ENCODE measurements at places on chromosomes 4 and X. TPM values are rescaled to one million over a fixed set of nuclear protein-coding genes. Genes with fewer than 3 reads are reported as not detected.
A peak's percentile ranks its signal among the peaks of the same experiment; 100 is the strongest.

SASH3 gene
- 6.3 TPM for total RNA-seq

KLHL13 gene
- total RNA-seq = 4.3 TPM

GRCh38 chrX:107454302-107454701 lies 4.8 kb downstream of the FRMPD3 start:
- H3K27ac ChIP-seq = no peak overlapping the region
- DNase-seq = no peak
- peaks cover 48% of the 10 kb centered on the region for H3K27me3 ChIP-seq
- H3K36me3 ChIP-seq = no peaks in the 10 kb centered on the region

DNA sequence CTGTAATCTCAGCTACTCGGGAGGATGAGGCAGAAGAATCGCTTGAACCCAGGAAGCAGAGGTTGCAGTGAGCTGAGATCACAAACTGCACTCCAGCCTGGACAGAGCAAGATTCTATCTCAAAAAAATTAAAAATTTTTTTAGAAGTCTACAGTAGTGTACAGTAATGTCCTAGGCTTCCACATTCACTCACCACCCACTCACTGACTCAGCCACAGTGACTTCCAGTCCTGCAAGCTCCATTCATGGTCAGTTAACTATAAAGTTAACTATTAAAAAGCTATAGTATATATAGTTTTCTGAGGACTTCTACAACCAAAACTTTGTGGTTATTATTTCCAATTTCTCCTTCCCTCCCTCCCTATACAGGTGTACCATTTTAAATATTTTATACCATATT lies 34.7 kb upstream of the NEUROG2 start:
- no peaks in the 10 kb centered on the region for H3K36me3 ChIP-seq
- H3K27ac ChIP-seq = no peak overlapping the region
- no peaks in the 10 kb centered on the region for H3K27me3 ChIP-seq
- no peaks in the 10 kb centered on the region for H3K4me1 ChIP-seq

DNA sequence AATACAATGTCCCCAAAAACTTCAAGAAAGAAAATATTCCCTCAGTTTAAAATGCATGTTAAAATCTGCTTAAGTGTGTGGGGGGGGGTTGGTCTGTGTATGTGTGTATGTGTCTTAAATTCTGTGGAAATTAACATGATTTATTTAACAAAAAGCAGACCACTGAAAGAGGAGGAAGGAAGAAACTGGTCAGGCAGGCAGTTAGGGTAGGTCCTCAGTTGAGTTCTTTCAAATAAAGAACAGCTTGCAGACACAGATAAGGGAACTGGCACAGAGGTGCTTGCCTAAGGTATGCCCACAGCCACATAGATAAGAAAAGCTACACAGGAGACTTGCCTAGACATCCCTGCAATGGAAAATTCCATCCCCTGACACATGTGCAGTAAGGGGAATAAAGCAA lies 28.8 kb upstream of the TFDP3 start:
- no peak overlapping the region for H3K4me3 ChIP-seq
- no peaks in the 10 kb centered on the region for H3K4me1 ChIP-seq
- no peak overlapping the region for H3K27ac ChIP-seq
- H3K36me3 ChIP-seq = no peaks in the 10 kb centered on the region
- H3K27me3 ChIP-seq = no peaks in the 10 kb centered on the region

GRCh38 chrX:71908387-71908786 lies 2.3 kb upstream of the NHSL2 start:
- H3K27ac ChIP-seq = no peak overlapping the region
- no peaks in the 10 kb centered on the region for H3K36me3 ChIP-seq
- no peak for DNase-seq
- H3K4me3 ChIP-seq = no peak overlapping the region
- no peaks in the 10 kb centered on the region for H3K4me1 ChIP-seq

- no peak for DNase-seq
- no peak overlapping the region for H3K4me3 ChIP-seq
- H3K27ac ChIP-seq = no peak overlapping the region
- H3K27me3 ChIP-seq = no peaks in the 10 kb centered on the region
Observed at GRCh38 chr4:126766241-126766640, 866.5 kb upstream of the INTU start.

DNA sequence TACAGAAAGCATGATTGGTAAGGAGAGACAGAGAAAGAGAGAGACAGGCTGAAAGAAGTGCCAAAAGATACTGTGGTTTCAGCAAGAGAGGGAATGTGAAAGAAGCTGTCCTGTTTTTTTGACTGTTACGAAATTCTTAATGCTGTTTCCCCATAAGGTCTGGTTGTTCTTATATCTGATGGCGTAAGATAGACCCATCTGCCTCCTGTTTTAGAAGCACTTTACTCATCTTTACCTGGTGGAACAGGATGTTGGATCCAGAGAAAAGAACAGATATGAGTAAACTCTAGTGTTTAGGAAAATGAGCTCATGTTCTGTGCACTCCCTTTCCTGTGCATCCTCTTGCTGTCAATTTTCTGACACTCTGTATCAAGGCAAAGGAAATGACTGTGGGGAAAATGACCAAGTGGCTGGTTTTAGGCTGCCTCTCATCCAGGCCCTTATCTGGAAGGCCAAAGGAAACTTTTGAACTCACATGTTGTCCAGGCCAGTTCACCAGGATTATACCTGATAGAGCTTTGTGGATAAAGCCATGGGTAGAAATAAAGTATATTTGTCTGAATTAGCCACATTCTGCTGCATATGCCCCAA lies 311.7 kb upstream of the HTR2C start:
- H3K27me3 ChIP-seq = no peaks in the 10 kb centered on the region
- no peaks in the 10 kb centered on the region for H3K36me3 ChIP-seq
- no peak overlapping the region for H3K4me3 ChIP-seq
- DNase-seq = no peak
- H3K4me1 ChIP-seq = no peaks in the 10 kb centered on the region
- H3K27ac ChIP-seq = no peak overlapping the region

GRCh38 chrX:17415242-17415810 lies 40.3 kb downstream of the NHS start:
- no peaks in the 10 kb centered on the region for H3K4me1 ChIP-seq
- no peak for DNase-seq
- H3K36me3 ChIP-seq = no peaks in the 10 kb centered on the region

GRCh38 chr4:83510442-83510841 lies 25.5 kb upstream of the GPAT3 start:
- H3K4me3 ChIP-seq = no peak overlapping the region
- no peak for DNase-seq
- no peaks in the 10 kb centered on the region for H3K4me1 ChIP-seq
- no peaks in the 10 kb centered on the region for H3K27me3 ChIP-seq
- no peak overlapping the region for H3K27ac ChIP-seq
- H3K36me3 ChIP-seq = no peaks in the 10 kb centered on the region

- no peak for DNase-seq
- no peaks in the 10 kb centered on the region for H3K27me3 ChIP-seq
- no peak overlapping the region for H3K27ac ChIP-seq
- H3K4me1 ChIP-seq = no peaks in the 10 kb centered on the region
Observed at GRCh38 chrX:10932842-10933440, 178.2 kb upstream of the HCCS start.

GRCh38 chr4:139815778-139816601 lies 150.4 kb downstream of the MGST2 start:
- H3K36me3 ChIP-seq = no peaks in the 10 kb centered on the region
- no peak overlapping the region for H3K4me3 ChIP-seq
- peak; percentile 89 for DNase-seq
- H3K4me1 ChIP-seq = peaks cover 29% of the 10 kb centered on the region
- no peaks in the 10 kb centered on the region for H3K27me3 ChIP-seq

DNA sequence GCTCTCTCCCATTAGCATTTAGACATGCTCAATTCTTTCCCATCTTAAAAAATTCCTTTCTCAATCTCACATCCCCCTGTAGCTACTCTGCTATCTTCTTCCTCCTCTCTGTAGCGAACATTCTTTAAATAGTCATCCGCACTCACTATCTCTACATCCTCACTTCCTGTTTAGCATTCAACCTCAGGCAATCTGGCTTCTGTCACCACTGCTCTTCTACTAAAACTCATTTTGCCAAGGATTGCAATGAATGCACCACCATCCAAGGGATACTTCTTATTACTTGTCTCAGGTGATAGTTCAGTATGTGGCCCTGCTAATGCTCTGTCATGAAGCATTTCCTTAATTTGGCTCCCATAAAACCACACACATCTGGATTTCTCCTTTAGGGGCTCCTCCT lies 10.9 kb upstream of the TET2 start:
- H3K4me1 ChIP-seq = no peaks in the 10 kb centered on the region
- H3K36me3 ChIP-seq = no peaks in the 10 kb centered on the region
- no peaks in the 10 kb centered on the region for H3K27me3 ChIP-seq

DNA sequence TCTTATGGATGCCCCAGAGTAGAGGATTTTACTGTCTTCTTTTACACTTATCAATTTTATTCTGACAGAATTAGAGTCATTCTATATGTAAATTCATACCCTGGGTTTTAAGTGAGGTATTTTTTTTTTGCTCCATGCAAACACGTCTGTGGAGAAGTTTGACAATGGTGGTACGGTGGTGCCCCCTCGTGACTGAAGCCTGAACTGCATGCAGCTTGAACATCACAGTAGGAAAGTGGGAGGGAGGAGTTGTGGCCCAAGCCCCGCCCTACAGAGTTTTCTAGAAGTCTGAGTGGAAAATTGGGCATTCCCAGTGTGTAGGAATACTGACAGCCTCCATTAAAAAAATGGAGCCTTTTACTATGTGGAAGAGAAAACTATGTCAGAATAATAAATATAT lies 73.3 kb upstream of the RAB40AL start:
- peak; percentile 80 for DNase-seq
- H3K27ac ChIP-seq = no peak overlapping the region
- H3K27me3 ChIP-seq = peaks cover 3% of the 10 kb centered on the region
- peaks cover 5% of the 10 kb centered on the region for H3K36me3 ChIP-seq
- H3K4me3 ChIP-seq = no peak overlapping the region
- no peaks in the 10 kb centered on the region for H3K4me1 ChIP-seq

DNA sequence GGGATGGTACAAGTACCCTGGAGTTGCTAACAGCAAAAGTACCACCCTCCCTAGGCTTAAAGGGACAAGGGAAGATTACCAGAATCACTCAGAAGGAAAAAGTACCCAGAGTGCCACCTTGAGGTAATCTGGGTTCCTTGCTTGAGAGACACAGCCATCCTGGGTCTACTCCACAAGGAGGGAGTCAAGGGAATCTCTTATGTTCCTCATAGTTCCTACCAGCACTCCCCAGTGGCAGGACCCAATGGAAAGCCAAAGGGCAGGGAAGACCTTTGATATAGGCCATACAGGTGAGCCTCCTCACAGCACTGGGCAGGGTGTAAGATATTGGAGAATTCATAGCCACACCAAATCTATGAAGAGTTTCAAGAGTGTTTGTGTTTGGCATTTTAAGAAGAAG lies 5.7 kb downstream of the IL2 start:
- H3K27ac ChIP-seq = no peak overlapping the region
- H3K4me3 ChIP-seq = no peak overlapping the region
- H3K36me3 ChIP-seq = no peaks in the 10 kb centered on the region
- H3K27me3 ChIP-seq = no peaks in the 10 kb centered on the region
- DNase-seq = no peak

DNA sequence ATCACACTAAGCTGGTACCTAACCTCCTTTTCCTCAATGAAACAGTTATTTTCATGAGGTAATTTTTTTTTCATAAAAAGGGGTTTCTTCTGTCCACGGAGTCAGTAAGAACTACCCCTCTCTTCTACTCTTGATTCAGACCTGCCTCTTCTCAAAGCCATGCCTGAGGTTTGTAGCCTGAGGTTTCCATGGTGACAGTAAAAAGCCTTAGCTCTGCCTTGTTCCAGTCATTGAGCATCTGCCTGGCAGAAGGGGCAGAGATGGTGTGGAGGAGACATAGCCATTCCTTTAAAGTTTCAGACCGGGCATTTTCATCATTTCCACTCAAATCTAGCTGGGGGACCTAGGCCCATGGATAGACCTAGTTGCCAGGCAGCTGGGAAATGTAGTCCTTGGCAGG lies 135.5 kb downstream of the REPS2 start:
- no peak overlapping the region for H3K27ac ChIP-seq
- DNase-seq = no peak
- H3K4me3 ChIP-seq = no peak overlapping the region
- H3K36me3 ChIP-seq = no peaks in the 10 kb centered on the region
- peaks cover 8% of the 10 kb centered on the region for H3K27me3 ChIP-seq

DNA sequence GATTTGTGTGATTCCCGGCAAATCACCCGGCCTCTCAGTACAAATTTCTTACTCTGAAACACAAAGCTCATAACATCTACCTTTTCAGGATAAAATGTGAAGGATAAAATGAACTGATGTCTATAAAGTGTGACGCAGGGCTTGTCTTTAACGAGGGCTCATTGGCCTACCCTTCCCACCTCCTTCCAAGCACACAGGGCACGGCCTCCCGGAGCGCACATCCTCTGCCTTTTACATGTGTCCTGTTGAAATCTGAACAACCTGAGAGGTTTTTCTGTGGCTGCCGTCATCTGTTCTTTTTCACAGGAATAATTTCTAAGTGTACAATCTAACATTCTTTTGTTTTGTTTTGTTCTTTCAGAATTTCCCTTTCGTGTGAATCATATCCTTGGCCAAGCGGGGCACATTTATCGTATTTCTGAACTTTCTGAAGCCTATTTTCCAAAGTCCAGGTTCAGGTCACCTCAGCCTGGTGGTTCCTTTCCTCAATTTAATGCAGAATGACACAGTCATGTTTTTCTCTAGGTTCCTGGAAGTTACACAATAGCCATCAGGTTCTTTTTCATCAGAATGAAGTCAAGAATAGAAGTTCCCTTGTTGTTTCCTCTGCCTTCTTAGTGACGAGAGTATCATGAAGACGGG lies 53.1 kb upstream of the SPRY1 start:
- no peaks in the 10 kb centered on the region for H3K36me3 ChIP-seq
- no peaks in the 10 kb centered on the region for H3K4me1 ChIP-seq
- H3K27ac ChIP-seq = peak overlapping the region; percentile 71
- H3K4me3 ChIP-seq = no peak overlapping the region
- no peaks in the 10 kb centered on the region for H3K27me3 ChIP-seq

- H3K27ac ChIP-seq = no peak overlapping the region
- no peaks in the 10 kb centered on the region for H3K27me3 ChIP-seq
- no peaks in the 10 kb centered on the region for H3K36me3 ChIP-seq
- DNase-seq = no peak
Observed at GRCh38 chr4:14650127-14650526, 352.2 kb upstream of the CPEB2 start.

- peaks cover 4% of the 10 kb centered on the region for H3K27me3 ChIP-seq
- no peaks in the 10 kb centered on the region for H3K36me3 ChIP-seq
- H3K27ac ChIP-seq = no peak overlapping the region
- no peaks in the 10 kb centered on the region for H3K4me1 ChIP-seq
- DNase-seq = no peak
- no peak overlapping the region for H3K4me3 ChIP-seq
Observed at GRCh38 chrX:70494441-70494840, 49.8 kb downstream of the DLG3 start.

DNA sequence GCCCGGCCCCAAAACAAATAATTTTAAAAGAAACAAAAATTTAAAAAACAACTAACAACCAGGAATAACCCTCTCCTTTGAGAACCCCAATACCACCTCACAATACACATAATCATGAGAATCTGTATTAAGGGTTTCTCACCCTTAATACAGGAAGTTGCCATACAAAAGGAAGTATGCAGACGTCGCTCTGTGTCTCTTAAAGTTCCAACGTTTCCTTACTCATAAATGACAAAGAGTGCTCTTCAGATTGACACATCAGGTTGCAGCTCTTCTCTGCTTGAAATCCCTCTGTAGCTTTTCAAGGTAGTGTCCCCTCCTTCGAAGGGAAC lies 73.9 kb upstream of the IRF2 start:
- DNase-seq = no peak
- H3K4me1 ChIP-seq = no peaks in the 10 kb centered on the region
- no peak overlapping the region for H3K4me3 ChIP-seq
- no peak overlapping the region for H3K27ac ChIP-seq
- H3K27me3 ChIP-seq = no peaks in the 10 kb centered on the region
- H3K36me3 ChIP-seq = no peaks in the 10 kb centered on the region

Measured in adrenal gland (tissue), 19 donors.